ENCODE measurements at places on chromosomes 3 and 15.

- no peak for DNase-seq
Measured at GRCh38 chr3:122674339-122674738, 6.3 kb upstream of the PARP14 start.

- no peak for DNase-seq
Measured at GRCh38 chr3:64081235-64081630, 57.9 kb upstream of the PSMD6 start.

DNA sequence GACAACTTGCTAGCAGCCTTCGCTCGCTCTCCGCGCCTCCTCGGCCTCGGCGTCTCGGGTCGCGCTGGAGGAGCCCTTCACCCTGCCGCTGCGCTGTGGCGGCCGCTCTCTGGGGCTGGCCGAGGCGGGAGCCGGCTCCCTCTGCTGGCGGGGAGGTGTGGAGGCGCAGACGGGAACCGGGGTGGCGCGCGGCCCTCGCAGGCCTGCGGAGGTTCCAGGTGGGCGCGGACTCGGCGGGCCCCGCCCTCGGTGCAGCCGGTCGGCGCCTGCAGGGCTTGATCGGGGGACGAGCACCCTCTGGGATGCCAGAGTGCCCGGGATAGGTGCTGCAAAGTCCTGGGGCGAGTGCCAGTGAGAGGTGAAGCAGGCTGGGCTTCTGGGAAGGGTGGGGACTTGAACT lies 989.9 kb downstream of the ROBO2 start:
- DNase-seq = peak; percentile 22

DNA sequence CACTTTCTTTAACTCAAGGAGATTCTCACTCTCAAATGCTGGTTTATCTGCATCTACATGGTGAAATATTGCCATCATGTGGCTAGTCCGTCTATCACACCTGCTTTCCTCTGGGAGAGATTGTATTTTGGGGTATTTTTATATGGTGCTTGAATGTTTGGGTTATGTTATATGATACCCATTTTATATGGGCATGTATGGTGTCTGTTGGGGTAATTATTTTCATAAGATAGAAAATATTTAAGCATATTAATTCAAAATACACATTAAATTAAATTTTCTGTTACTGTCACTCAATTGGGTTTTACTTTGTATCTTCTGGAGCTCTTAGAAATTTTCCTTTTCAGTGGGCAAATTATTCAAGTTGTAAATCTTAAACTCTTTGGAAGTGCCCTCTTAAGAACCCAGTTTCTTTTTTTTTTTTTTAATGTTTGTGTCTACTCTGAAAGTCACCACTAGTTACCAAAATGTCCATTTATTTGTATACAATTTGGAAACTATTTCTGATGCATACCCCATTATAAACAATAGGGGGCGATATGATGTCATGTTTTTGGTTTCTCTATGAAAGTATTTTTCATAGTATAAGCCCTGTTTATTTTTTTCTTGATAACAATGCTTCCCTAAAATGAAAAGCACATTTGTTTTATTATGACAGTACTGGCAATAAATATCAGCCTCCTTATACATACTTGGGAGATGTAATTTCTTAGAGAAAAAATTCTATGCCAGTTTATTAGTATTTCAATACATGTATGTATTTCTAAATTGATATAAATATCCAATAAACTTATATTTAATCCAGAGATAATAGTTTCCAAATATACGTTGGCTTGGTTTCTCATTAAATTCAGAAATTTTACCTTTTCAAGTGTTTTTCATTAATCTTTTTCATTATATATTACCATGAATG lies 36.1 kb upstream of the PLSCR5 start:
- peak; percentile 34 for DNase-seq

DNA sequence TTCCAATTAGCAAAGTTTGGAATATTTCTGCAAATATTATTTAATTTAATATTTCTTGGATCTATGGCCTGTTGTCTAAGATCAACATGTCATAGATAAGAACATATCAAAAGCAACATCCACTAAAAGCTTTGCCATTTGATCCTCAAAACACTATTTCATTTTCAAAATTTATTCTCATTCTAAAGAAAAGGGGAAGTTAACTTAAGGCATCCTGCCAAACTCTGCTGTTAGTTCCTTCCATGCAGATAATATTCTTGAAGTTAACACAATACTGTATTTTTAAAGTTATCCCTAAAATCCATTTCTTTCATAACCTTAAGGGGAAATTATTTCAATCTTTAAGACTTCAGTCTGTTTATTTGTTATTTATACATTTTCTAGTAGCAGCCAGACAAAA lies 28.2 kb upstream of the GBE1 start:
- DNase-seq = no peak

DNA sequence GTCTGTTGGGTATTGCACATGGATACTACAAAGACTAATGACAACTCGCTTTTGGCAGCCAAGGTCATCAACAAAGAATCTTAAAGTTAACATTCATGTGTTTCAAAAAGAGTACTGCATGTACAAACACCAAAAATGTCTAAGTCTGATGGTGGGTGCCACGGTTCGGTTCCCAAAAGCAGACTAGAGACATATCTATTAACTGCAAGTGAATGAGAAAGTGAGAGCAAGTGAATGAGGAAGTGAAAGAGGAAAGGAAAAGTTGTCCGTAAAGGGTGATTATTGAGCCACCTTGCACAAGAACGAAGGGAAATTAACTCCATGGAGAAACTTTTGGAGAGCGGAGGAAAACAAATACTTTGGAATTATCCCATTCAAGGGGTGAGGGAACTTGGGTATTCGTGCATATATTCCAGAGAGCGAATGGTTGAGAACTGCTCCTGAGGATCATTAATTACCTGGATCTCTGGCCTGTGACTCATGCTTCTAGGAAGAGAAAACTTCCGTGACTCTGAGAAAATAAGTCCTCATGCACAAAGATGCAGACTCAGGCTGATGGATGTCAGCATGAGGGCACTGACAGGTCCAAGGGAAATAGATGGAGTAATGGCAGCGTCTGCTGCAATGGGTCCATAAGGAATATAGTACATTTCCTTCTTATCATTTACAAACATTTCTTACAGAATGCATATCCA lies 336.5 kb upstream of the TGFBR2 start:
- DNase-seq = no peak

DNA sequence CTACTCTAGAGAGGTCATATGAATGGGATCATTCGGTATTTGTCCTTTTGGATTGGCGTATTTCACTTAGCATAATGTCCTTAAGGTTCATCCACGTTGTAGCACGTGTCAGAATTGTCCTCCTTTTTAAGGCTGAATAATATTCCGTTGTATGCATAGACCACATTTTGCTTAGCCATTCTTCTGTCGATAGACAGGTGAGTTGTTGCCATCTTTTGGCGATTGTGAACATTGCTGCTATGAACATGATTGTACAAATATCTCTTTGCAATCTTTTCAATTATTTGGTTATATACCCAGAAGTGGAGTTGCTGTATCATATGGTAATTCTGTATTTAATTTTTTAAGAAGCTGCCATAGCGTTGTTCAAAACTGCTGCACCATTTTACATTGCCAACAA lies 52.4 kb upstream of the GOLGA8J start:
- no peak for DNase-seq

DNA sequence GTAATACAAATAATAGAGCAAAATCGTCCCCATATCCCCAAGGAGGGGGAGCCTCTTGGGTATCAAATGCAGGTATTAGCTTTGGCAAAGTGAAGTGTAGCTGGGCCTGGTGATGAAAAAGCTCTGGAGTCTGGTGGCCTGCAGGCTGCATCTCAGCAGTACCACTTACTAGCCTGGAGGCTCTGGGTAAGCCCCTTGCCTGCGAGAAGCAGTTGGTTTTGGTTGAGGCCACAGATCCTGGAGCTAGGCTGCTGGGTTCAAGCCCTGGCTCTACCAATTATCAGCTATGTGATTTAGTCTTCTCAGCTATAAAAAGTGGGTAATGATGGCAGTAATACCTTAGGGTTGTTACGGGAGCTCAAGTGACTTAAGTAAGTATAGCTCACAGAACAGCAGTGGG lies 6.1 kb downstream of the KCNAB1 start:
- DNase-seq = no peak

GRCh38 chr3:108292450-108292849 lies 3.9 kb upstream of the HHLA2 start:
- DNase-seq = no peak

DNA sequence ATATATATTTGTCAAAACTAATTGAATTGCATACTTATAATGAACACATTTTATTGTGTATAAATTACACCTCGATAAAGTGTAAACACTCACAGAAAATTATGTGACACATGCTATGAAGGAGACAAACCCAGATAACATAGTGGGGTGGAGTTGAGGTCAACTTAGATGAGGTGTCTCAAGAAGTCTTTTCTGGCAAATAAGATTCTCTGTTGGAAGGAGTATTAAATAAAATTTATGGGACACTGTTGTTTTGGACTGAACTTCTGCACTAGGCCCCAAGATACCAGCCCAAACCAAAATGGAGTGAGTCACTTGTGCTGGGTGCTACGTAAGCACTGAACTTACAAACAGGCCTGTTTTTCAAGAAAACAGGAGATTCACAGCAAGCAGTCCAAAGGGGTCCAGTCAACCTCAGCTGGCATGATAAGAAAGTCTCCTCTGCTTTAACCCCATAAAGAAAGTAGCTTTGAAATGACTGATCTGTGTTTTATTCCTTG lies 18.7 kb downstream of the ACTC1 start:
- DNase-seq = no peak

DNA sequence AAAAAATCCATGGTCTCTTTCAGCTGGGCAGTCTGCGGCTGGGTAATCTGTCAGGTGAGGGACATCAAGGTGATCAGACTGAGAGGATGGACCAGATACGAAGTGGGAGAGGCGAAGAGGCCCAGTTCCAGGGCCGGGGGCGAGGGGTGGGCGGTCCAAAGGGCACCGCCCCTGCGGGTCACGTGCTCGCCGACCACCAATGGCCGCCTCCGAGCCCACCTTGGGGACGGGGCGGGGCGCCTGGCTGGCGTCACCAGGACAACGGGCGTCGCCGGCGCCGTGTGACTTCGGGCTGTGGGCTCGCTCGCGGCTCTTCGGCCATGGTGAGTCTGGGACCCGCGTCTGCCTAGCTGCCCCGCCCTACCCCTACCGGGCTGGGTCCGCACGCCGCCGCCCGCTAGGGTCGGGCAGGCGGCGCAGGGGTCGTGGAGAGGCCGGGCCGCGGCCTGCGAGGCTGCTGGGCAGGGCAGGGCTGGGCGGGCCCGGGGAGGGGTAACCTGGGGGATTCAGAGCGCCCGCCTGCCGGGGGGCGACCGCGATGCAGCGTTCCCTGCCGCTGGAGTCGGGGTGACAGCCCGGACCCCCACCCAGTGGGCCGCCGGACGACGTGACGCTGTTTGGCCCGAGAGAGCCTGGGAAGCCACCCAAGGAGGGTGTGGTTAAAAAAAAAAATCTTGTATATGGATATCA lies at the start of gene FBXL2:
FBXL2 (plus strand) TSS at position 250 of the 690 bp plus-strand sequence; CDS start at position 321, 71 bp downstream.
- peak; percentile 99 for DNase-seq

GRCh38 chr3:138412821-138413551 lies 21.4 kb upstream of the ESYT3 start:
- DNase-seq = no peak

DNA sequence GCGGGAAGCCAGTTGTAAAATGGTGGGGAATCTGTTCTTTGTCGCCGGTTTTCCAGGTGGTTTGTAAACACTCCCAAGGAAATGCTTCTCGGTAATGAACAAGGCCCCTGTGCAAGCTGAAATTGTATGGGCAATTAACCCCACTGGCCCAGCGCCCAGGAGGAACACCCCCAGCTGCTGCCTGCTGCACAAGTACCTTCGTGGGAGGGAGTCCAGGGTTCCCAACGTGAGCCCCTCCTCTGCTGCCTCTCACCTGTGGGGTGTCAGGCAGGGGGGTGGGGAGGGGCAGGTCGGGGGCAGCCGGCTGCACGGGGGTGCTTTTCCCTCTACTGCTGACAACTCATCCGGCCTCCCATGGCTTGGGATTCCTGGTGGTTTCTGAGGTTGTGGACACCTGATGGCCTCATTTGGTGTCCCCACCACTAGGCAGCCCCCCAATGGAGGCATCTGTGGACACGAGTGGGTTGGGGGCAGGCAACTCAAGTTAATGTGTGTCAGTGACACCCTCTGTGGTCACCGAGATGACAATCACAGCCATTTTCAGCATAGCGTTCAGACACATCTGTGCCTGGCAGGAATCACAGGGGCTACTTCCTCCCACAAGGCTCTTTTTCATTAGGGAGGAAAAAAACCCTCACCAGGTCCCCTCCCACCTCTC lies 35.6 kb upstream of the PRR23E start:
- no peak for DNase-seq

GRCh38 chr15:74398183-74398582 lies 30.7 kb upstream of the CYP11A1 start:
- DNase-seq = no peak

DNA sequence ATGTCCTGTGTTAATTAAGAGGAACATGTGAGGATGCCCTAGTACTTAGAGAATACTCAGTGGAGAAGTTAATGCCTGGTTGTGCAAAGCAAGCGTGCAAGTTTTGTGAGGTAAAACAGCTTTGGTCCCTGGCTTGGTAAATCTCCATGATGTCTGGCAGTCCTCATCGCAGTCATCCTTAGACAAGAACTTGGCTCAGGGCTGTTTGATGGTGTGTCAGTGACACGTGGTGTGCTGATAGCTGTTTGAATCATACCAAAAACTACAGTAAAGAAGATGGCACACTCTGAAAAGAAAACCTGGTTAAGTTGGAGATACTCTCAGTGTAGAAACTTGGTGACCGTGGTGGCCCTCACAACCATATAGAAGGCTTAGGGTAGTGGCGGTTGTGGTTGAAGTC lies 361.7 kb downstream of the FEZF2 start:
- no peak for DNase-seq

DNA sequence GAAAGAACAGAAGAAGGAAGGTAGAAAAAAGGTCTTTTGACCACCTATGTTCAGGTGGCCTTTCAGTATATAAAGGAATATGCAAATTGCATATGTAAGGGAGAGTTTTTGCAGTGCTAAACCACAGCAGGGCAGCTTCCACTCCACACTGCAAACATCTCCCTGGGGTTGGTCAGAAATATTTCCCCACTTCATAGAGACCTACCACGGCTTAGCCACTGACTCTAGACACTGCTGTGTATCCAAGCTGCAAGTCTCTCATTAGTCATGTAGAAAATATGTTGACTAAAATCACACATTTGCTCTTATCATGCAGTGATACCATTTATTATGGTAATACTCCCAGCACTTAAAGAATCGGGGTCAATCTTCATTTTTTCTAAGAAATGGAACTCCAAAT lies 214.9 kb upstream of the NR2F2 start:
- DNase-seq = no peak

GRCh38 chr3:4750306-4750968 lies 228.8 kb upstream of the BHLHE40 start:
- no peak for DNase-seq

- DNase-seq = no peak
Measured at GRCh38 chr15:95018888-95019545, 787.7 kb downstream of the MCTP2 start.
